NCI-H748 treated with DMSO at 0.1 percent for 48 hours (cell line): ENCODE measurements at places on chromosomes 1 and 21.
A peak's percentile ranks its signal among the peaks of the same experiment; 100 is the strongest.

DNA sequence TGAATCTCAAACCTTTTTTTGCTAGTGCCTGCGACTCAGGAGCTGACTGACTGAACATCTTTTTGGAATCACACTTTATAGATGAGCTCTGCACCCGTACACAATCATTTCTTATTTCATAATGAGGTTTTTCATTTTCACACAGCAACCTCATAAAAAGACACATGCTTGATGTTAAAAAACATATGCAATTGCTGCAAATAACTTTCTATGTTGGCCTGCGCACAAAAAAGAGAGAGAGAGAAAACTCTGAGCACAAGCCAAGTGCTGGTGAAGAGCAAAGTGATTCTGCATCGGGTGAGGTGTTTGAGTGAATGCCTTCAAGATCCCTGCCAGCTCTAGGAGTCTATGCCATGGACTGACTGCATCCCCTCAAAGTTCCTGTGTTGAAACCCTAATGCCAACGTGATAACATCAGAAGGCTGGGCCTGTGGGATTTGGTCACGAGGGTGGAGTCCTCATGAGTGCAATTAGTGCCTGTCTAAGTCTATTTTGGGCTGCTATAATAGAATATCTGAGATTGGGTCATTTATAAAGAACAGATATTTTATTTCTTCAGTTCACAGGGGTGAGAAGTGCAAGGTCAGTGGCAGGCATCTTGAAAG lies 36.6 kb downstream of the C1orf87 start:
- DNase-seq, result no peak

DNA sequence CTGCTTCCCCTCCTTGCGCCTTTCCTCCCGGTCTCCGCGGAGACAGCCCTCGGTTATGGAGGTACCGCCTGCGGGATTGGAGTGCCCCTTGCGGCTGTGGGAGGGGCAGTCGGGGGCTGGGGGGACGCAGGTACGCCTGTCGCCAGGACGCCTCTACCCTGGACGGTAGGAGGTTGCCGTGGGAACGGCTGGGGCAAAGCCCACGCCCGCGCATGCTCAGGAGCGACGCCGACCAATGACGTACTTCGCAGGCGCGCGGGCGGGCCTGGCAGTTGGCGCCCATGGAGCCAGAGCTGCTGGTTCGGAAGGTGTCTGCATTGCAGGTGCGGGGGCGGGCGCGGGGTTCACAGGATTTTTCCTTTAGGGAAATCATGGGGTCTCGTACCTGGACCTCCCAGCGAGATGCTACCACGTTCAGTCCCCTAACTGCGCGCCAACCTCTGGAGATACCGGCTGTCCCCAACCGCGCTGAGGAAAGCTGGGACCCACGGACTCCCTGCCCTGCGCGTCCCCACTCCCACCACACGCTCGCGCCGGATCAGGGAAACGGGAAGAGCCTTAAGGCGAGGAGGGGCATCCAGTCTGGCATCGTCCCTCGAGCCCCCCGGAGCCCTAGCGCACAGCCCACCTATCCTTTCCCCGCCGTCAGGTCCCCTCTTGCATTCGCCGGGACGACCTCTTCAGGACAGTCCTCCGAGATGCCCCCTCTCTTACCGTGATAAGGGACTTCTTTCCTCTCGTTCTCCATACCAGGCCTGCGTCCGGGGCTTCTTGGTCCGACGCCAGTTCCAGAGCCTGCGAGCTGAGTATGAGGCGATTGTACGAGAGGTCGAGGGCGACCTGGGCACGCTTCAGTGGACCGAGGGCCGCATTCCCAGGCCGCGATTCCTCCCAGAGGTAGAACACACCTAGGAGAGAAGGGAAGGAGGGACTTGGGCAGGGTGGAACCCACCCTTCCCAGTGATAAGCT lies at the start of gene IQCC:
IQCC (plus strand) TSS at position 271 of the 970 bp plus-strand sequence; CDS start at position 282, 11 bp downstream.
- DNase-seq, result peak; percentile 79

DNA sequence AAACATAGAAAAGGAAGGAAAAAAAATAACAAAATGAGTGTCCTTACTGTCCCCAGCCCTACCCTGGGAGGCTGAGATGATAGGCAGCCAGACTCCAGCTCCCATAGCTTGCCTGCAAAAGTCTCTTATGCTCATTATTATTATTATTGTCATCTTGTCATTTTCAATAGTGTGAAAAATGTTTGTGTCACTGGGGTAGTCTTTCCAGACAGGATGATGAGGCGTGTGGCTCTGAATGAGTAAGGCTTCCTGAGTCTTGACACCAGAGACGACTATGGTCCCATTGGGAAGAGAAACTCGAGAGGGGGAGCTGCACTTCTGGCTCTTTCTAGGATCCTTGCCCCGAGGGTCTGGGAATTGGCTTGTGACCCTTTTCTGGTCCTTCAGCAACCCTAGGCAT lies 1.1 kb upstream of the CYB561D1 start:
- no peak for DNase-seq

- DNase-seq, result no peak
Observed at GRCh38 chr1:33169290-33170055, 12.4 kb downstream of the TRIM62 start.

DNA sequence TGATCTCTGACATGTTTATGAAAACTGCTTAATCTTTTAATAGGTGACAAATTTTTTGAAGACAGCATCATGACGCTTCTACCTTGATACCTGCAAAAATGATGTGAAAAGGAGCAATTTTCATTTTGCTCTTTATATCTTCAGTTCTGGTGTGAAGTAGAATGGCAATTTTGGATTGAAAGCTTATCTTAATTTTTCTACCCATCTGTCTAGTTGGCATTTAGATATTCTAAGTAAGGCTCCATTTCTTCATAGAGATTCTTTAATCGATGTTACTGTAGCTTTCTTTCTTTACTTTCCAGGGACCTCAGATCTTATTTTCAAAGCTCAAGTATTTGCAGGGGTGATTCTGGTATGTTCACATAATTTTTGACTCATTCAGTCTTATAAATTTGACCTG lies 32.3 kb upstream of the GPR52 start:
- DNase-seq, result no peak

DNA sequence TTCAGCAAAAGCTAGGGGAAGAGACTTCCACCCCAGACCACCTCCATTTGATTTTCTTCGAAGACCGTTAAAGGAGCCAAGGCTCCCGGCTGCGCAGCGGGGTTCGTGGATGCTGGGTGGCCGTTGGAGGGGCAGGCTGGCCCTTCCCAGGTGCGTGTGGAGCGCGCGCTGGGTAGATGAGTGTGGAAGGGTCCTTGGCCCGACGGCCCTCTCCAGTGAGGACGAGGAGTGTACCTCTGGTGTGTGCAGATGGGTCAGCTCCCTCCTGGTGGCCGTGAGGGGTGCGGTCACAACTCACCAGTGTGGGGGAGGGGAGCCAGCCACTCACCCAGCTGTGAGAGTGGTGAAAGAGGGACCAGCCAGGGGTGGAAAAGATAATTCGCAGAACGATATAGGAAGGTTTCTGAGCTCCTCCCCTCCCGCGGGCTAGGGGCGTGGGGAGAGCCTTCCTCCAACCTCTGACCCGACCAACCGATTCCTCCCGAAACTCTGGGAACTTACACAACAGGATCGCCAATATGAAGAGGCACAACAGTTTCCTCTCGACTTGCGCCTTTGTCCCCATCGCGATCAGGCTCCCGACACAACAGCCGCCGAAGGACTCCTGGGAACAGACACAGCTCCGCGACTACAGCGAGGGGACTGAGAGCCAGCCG lies at the start of gene F11R:
F11R (minus strand) TSS at position 644 of the 656 bp plus-strand sequence; CDS start at position 565, 79 bp downstream.
- DNase-seq, result peak; percentile 86

DNA sequence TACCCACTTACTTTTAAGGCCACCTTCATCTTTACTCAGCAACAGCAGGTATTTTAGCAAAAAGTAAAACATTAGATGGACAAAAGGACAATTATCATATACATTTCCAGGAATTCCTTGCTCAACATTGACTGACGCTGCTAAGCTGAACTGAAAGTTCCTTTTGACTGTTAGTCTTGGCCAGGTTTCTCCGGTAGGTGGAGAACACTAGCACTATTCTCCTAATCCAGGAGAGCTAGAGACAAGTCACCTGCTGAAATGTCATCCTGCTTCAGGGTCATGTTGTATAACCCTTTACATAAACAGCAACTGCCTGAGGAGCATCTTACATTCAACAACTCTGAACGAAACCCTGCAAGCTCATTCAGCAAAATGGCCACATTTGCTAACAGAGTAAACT lies 109.0 kb upstream of the ESRRG start:
- DNase-seq, result no peak
